Stimulated activated naive CD8-positive, alpha-beta T cell treated with anti-CD3 and anti-CD28 coated beads, Interleukin-15, amount 100 ng/mL, for 72 hours (primary cell): ENCODE measurements at places on chromosomes 11 and 22.

- DNase-seq = no peak
Observed at GRCh38 chr11:28476864-28477263, 368.7 kb downstream of the METTL15 start.

GRCh38 chr11:76256448-76256847 is 50.1 kb upstream of the WNT11 start:
- DNase-seq = no peak

DNA sequence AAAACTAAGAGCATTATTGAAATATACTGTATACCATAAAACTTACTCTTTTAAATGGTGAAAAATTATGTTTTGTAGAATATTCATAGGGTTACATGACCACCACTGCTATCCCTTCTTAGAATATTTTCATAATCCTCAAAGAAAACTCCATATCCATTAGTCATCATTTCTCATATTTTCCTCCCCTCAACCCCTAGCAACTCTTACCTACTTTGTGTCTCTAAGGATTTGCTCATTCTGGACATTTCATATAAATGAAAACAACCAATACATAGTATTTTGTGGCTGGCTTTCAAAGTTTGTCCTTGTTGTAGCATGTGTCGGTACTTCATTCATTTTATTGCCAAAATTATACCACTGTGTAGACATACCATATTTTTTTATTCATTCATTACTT is 863.8 kb downstream of the KCNA4 start:
- DNase-seq = no peak

DNA sequence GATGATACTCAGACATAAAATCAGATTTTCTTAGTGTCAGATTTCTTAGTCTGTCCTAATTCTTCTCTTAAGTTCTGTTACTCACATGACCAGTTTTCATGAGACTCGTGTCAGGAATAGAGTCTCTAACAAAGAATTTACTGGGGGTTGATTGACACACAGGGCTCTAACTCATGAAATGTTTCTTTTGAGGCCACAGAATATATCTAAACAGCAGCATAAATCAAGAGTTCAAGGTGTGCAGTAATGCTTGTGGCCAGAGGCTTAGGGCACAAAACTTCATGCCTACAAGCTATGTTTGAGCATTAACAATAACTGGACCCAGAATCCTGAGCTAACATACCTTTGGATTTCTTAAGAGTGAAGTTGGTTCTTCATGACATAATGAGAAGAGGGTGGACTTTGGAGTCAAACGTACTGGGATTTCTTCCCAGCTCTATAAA is 237.2 kb downstream of the DDX10 start:
- no peak for DNase-seq
